SK-N-SH (cell line): ENCODE measurements at places on chromosomes 7 and 10. TPM values are rescaled to one million over a fixed set of nuclear protein-coding genes. Genes with fewer than 3 reads are reported as not detected.

DNA sequence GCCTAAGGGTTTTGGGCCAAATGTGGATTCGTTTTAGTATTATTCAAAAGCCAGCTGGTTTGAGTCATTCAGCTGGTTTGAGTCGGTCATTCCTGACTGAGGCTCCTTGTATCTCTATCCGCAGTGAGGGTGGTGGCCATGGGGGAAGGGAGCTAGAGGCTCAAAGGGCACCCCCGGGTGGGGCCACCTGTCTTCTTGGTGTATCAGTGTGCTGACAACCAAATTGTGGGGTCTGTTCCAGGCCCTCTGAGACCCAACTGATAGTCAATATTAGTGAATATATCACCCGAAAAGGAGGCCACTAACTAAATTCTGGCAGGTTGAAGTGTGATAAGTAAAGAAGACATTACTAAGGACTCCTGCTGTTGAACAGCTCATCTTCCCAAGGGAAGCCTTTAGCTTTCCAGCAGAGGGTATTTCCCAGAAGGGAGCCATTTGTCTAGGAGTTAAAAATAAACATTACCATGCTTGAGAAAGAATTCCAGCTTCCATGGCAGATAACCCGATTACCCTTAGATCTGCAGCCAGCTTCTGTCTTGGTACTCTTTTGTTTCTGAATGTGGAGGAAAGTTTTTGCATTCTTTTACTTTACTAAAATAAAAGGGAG lies 29.9 kb upstream of the DDX50 start:
- no peak for DNase-seq

SLC26A3 gene
- not detected in 2 replicates for polyA plus RNA-seq

GRCh38 chr7:100122067-100122466 lies 2.6 kb downstream of the CNPY4 start:
- DNase-seq, result no peak

BTBD16 gene
- 0.03 TPM in 1 of 2 replicates, not detected in the other for polyA plus RNA-seq

DNA sequence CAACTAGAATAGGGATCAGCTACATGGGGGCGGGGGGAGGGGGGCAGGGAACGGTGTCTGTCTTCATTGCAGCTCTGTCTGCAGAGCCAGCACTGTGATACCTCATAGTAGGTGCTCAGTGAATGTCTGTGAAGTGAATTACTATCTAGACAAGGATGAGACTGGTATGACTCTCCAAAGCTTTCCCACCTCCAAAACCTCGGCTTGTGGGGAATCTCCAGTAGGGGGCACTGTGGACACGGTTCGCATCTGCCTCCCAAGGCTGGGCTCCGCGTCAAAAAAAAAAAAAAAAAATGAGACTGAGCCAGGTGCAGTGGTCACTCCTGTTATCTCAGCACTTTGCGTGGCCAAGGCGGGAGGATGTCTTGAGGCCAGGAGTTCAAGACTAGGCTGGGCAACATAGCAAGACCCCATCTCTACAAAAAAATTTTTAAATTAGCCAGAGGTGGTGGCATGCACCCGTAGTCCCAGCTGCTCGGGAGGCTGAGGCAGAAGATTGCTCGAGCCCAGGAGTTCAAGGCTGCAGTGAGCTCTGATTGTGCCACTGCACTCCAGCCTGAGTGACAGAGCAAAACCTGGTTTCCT lies 9.6 kb downstream of the TRIM56 start:
- DNase-seq, result peak; percentile 80

DNA sequence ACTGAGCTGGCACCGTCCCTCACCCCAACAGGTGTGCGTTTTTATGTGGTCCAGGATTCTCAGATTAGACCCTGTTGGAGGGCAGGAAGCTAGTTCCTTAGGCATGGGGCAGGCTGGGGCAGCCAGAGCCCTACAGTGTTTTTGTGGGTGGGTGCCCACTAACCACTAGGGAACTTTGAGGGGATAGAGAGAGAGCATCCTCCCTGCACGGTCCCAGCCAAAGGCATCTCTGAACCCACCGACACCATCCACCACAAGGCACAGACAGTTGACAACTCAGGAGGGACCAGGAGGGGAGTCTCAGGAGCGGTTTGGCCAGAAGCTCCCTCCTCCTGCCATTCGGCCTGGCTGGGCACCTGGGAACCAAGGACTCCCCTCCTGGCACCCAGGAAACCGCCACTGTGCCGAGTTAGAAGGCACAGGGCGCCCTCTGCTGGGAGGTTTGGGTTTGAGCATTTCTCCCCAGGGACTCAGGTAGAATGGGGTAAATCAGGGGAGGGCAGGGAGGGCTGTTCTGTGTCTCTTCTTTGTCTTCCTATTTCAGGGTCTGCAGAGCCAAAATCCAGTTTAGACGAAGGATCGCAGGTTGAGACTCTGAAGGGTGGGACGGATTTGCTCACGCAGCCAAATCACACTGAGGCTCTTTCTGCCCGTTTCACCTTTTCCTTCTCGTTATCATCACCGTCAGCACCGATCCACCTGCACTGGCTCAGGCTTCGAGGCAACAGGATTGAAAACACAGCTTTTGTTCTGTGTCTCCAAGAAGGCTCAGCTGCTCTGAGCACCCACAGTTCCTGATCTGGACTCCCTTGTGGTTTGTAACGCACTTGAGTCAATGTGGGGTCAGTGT lies 84.8 kb upstream of the COL13A1 start:
- DNase-seq, result peak; percentile 84

PKD2L1 gene
- polyA plus RNA-seq, result not detected in 2 replicates

- DNase-seq, result no peak
These were observed 16.0 kb downstream of the CYP3A43 start for GRCh38 chr7:99843808-99844207.

AKR1C2 gene
- polyA plus RNA-seq, result not detected in 2 replicates

DNA sequence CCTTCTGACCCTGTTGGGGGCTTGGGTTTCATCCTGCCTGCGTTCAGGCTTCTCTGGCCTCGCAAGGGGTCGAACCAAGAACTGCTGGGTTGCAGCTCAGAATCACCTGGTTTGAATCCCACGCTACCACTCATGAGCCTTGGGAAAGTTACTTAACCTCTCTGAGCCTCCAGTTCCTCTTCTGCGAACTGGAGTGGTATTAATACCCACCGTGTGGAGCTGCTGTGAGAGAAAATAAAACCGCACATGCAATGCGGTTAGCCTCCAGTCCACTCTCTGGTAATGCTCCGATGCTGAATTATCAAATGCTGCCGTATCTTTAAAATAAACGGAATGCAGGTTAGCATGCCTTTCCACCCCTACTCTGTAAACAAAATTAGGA lies 171.9 kb downstream of the ARHGAP12 start:
- DNase-seq, result no peak

DNA sequence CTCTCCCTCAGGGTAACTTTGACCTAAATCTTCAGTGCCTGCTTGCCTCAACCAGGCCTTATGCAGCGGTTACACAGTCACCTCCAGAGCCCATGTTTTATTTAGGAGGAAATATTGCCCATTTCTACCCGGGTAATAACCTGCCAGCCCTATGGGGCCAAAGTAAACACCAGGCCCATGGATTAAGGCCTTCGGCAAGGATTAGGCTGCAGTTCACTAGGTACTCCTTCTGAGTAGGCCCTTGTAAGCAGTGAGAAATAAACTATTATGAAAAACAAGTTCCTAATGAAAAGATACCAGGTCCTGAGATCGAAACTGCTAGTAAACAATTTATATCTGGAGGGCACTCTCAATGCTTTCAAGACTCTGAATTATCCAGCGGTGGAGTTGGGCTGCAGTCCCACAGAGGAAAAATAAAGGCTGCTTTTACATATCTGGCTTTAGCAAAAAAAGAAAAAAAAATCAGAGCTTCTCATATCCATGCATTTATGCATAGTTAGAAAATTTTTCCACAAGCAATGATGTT lies 3.7 kb upstream of the HOXA10 start:
- DNase-seq, result no peak

RASA4 gene
- polyA plus RNA-seq, result 29.2 and 31.7 TPM in 2 replicates

- DNase-seq, result no peak
These were observed 1.2 kb upstream of the SGCE start for GRCh38 chr7:94656925-94657731.

UCN3 gene
- polyA plus RNA-seq, result not detected in 2 replicates

- DNase-seq, result no peak
These were observed 86.6 kb upstream of the UNC5B start for GRCh38 chr10:71125749-71126107.

- DNase-seq, result no peak
These were observed 2.0 kb upstream of the LRRC4 start for GRCh38 chr7:128033246-128033645.

GRCh38 chr7:36149694-36150452 lies 3.2 kb upstream of the EEPD1 start:
- no peak for DNase-seq

DNA sequence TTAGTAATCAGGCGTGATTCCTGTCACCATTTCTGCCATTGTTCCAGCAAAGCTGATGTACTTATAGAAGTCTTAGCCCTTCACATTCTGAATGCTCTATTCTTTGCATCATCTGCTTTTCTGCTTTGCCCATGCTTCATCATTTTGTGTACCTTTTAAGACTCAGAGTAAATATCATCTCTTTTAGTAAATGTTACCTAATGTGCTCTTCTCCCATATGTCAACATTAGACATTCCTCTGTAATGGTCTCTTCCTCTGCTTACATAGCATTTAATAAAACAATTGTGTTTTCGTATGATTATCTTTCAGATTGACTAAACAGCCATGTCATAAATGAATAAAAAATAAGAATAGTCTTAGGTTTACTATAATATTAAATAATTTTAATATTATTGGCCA lies 719.6 kb upstream of the GRM3 start:
- DNase-seq, result no peak

GRCh38 chr10:28282336-28282735 lies 20.5 kb downstream of the MPP7 start:
- no peak for DNase-seq

WDFY4 gene
- not detected in 2 replicates for polyA plus RNA-seq

DNA sequence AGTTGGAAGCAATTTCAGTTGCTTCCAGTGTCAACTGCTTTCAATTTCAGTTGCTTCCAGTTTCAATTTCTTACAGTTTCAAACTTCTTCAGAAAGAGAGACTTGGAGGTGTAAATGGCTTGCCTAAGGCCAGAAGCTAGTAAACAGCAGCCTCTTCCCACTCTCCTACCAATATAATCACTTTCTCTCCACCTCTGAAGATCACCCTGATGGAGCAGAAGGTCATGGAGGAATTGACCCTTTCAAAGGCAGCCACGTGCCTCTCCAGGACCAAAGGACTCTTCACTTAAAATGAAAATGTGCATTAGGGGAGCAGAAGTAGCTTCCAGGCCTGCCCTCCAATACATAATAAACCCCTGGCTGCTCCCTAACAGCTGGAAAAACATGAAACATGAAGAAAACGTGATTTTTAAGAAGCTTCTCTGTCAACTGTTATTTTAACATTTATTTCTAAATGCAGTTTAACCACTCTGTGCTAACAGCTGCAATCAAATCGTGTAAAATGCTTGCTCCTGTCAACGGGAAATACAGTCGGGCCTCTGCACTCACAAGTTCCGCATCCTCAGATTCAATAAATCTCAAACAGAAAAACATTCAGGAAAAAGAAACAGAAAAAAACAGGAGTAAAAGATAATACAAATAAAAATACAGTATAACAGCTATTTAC lies 1020.6 kb downstream of the XPNPEP1 start:
- DNase-seq, result no peak

GRCh38 chr7:151438864-151439601 lies 908 bp downstream of the CRYGN start:
- no peak for DNase-seq

DNA sequence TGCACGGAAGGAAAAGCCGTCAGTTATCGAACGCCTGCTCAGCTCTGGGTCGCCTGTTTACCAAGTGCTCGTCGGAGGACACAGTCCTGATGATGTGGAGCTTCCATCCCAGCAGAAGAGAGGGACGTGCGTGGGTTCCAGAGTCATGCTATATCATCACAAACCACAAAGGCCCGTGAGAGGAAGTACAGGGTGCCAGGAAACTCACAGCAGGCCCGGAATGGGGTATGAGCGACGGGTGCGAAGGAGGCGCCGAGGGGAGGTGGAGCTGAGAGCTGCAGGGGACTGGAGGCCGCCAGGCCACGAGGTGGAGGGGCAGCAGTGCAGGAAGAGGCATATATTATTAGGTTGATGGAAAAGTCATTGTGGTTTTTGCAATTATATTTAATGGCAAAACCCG lies 102.5 kb downstream of the ACTR3B start:
- DNase-seq, result no peak

DNA sequence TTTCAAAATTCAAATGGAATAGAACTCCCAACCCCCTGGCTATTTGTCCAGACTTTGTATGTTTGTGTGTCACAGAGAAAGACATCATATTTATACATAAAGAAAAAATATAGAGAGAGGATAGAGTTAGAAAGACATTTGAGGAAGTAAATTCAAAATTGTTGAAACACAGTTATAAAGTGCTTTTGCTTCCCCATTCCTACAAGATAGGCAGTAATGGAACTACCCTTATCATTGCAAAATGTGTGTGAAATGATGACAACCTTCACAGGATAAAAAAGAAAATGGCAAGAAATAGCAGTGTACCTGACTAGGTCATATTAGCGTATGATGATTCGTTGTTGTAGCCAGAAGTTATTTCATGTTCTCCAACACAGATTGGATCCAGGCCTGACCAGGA lies 63.1 kb downstream of the FZD1 start:
- DNase-seq, result no peak

- no peak for DNase-seq
These were observed 36.4 kb downstream of the LHPP start for GRCh38 chr10:124498056-124498455.

- DNase-seq, result no peak
These were observed 140.4 kb downstream of the ZMYND11 start for GRCh38 chr10:275680-276079.

DNA sequence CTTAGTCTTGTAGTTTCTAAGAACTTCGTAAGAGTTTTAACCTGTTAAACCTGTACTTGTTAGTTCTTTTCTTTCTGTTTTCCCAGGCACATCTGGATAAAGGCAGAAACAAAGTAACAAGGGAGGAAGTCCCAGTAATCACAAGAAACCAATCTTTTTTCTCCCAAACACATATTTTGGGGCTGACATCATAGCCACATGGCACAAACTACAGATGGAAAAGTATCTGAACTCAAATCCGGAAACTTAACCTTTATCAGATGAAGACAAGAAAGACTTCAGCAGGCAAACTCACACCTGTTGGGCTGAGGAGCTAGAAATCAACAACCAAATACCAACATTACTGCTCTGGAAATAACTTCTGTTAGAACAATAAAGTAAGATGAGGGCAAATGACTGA lies 67.1 kb downstream of the CUBN start:
- no peak for DNase-seq

- DNase-seq, result no peak
These were observed 23.5 kb upstream of the NRP1 start for GRCh38 chr10:33358016-33358415.

UBTD1 gene
- 37.9 and 38.8 TPM in 2 replicates for polyA plus RNA-seq

DNA sequence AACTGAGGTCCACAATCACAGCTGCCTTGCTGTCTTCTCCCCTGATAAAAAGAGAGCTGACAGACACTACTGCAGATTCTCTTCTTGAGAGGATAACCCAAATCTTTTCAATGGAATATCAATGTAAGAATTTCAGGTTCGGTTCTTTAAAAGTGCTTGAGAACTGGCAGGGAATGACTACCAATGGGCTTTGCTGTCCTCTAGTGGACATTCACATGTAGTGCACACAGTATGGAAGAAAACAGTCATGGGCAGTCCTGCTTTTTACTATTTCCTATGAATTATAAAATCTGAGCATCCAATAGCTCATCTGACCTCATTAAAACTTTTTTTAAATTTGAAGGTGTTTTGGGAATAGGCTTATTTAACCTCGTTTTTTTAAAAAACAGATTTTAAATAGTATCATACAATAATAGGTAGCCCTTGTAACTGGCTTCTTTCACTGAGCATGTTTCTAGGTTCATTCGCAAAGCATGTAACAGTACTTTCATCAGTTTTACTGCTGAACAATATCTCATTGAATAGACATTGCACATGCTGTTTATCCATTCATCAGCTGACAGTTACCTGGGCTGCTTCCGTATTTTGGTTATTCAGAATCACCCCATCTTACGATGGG lies 18.3 kb downstream of the FZD9 start:
- peak; percentile 75 for DNase-seq

BBS9 gene
- 7.5 and 11.1 TPM in 2 replicates for polyA plus RNA-seq

FRAT1 gene
- 1.3 and 1.8 TPM in 2 replicates for polyA plus RNA-seq

FAM20C gene
- polyA plus RNA-seq, result 6.8 and 12.7 TPM in 2 replicates
